ENCODE measurements at places on chromosomes 6 and 20.

GRCh38 chr6:144335914-144336313 lies 50.8 kb downstream of the UTRN start:
- DNase-seq, result no peak

DNA sequence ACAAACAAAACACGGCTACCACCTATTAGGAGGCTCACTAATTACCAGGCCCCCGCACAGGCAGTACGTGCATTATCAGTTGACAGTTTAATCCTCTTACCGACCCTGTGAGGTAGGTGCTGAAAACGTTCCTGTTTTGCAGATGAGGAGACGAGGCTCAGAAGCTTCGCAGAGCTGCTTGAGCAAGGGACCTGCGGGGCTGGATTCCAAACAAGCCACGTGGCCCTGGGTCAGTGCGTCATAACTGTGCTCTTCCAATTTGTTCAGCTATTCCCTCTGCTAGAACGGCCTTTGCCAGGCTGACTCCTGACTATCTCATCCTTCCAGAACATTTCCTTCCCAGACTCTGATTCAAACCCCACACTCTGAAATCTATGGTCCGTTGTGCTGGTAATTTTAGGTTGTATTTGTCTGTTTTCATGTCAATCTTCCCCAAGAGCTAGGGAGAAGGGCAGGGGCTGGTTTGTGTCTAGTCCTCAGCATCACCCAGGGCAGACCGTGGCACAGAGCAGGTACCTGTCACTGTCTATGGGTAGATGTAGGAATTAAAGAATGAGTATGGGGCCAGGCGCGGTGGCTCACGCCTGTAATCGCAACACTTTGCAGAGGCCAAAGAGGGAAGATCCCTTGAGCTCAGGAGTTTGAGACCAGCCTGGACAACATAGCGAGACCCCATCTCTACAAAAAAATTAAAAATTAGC lies 28.8 kb upstream of the TLDC2 start:
- no peak for DNase-seq

- DNase-seq, result peak; percentile 76
Observed at GRCh38 chr20:10511509-10512251, 76.6 kb downstream of the SLX4IP start.

- no peak for DNase-seq
Observed at GRCh38 chr6:165308926-165309731, at the start of gene C6orf118. C6orf118 (minus strand) TSS chr6:165309605; CDS start chr6:165309586, 19 bp downstream.

GRCh38 chr20:38766071-38766470 lies 17.8 kb downstream of the ACTR5 start:
- no peak for DNase-seq

GRCh38 chr20:3553663-3554062 lies 82.8 kb downstream of the ATRN start:
- DNase-seq, result no peak

- DNase-seq, result no peak
Observed at GRCh38 chr6:115467726-115468125, 593.0 kb downstream of the FRK start.

- no peak for DNase-seq
Observed at GRCh38 chr6:137910424-137910834, 43.4 kb downstream of the TNFAIP3 start.

DNA sequence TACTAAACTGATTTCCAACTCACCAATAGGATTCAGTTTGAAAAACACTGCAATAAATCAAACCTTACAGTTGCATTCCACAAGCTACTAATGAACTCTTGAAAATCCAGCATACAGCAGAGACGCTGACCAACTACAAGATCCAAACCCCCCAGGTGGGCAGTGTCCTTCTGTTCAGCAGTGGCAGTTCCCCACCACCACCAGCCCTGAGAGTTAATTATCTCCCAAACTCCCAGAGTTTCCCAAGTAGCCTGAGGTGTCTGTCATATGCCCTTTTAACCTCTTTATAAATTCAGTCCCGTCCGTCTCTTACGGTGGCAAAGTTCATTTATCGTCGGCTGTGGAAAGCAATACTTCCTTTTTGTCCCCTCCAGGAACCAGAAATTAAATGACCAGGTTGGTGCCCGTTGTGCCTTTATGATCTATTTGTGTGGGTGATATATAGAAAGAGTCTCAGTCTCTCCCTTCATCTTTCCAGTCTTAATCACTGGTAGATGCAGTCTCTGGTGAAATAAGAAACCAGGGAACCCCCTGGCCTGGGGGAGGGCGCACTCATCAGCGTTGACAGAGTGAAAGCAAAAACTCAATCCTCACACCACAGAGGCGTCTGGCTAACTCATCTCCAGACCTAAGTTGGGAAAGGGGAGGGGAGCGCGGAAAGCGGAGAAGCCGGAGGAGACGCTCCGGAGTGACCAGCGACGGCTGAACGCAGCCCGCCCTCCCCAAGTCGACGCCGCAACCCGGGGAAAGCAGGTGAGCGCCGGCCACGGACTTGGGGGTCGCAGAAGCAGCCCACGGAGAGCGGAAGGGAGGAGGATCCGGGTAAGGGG lies 717 bp downstream of the MRPL14 start:
- DNase-seq, result peak; percentile 89

- no peak for DNase-seq
Observed at GRCh38 chr6:167843023-167843422, 16.3 kb downstream of the AFDN start.

DNA sequence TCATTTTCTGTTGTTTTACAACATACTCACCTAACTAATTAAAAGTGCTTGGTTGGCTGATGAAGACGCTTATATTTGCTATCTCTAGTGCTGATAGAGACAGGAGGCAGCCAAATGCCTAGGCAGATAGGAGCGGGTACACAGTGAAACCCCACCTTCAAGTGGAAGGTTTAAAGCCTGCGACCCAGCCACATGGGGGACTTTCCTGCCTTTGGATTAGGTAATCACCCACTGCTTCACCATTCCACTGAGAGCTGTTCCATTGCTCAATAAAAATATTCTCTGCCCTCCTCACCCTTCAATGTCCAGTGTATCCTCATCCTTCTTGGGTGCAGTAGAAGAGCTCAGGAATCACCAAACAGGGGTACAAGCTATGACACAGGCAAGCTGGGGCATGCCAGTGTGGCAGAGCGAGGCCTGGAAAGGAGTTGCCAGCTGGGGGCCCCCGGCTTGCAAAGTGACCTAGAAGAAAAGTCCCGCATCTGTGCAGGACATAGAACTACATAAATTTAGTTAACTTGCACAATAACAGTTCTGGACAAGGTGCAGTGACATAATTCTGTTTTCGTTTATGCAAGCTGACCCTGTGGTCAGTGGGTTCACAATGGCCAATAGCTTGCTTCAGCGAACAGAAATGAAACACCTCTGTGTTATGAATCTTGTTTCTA lies 112.0 kb upstream of the MLIP start:
- no peak for DNase-seq

GRCh38 chr6:101417900-101418299 lies 24.4 kb downstream of the GRIK2 start:
- no peak for DNase-seq

DNA sequence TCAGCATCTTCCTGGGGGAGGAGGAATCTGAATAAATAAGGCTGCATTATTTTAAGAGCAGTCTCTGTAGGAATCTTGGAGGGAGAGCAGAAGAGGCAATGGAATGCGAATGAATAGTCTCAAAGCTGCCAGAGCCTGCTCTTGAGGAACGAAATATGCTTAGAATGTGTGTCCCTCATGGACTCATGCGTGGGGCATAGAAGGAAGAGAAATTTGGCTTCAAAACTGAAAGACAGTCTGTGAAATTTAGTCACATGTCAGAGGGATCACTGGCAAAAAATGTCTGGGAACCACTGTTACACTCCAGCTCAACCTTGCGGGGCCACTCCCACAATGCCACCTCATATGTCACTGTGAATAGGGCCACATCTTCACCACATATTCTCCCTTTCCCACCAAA lies 95.5 kb downstream of the GJA10 start:
- no peak for DNase-seq

DNA sequence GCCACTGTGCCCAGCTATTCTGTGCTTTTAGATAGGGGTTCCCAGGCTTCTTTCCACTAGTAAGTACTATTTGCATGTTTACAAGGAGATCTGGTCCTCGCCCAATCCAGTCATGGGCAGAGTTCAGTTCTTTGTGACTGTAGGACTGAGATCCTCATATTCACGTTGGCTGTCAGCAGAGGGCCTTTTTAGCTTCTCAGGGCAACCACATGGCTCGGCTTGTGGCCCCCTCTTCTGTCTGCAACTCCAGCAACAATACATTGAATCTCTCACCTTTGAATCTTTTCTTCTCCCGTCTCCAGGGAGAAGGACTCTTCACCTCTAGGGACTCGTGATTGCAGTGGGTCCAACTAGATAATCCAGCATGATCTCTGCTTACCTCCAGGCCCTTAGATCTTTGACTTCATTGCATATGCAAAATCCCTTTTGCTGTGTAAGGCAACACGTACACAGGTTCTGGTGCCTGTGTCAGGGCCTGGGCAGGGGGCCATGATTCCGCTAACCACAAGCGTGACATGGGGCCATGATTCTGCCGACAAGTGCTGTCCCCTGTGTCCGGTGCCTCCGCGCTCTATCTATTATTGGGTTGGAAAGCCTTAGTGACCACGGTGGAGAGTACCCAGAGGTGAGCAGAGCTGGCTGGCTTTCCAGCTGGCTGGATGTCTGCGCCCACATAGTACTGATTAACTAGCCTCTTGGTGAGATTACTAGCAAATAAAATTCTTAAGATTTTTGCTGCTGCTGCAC lies 5.1 kb downstream of the CCR6 start:
- no peak for DNase-seq

GRCh38 chr20:50823319-50823718 lies 28.5 kb downstream of the BCAS4 start:
- DNase-seq, result no peak

GRCh38 chr6:100283285-100283684 lies 181.4 kb downstream of the SIM1 start:
- DNase-seq, result no peak

DNA sequence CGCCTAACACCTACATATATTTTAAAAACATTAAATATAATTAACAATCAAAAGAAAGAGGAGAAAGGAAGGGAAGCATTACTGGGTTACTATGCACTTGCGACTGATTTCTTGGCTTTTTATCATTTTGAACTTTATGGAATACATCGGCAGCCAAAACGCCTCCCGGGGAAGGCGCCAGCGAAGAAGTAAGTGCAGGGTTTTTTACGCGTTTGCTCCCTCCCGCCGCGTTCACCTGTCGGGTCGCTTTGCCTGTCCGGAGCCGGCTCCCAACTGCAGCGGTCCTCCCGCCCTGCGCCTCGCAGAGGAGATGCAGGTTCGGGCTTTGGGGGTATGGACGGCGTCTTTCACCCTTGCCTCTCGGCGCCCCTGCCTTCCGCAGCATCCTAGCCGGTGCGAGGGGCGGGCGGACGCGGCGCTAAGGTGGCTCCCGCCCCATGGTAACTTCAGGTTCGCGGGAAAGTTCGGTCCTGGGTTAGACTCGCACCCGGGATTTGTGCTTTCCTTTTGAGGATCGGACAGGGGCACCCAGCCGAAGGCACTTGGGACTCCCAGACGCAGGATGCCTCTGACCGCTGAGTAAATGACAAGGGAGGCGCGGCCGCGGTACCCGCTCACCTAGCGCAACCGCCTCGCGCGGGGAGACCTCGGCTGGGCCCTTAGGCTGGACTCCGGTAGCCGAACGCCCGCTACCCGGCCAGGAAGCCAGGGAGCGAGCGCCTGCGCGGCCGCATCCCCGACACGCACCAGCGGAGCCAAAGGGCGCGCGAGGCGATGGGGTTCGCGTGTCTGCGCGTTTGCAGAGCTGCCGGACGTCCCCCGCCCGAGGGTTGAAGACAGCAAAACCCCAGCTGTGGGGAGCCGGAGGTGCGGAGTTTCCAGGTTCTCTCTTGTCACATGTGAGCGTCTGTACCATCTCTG lies 891 bp downstream of the RSPO3 start:
- DNase-seq, result no peak

GRCh38 chr6:38753707-38754106 lies 38.6 kb downstream of the DNAH8 start:
- DNase-seq, result no peak

- DNase-seq, result peak; percentile 78
Observed at GRCh38 chr6:90413867-90414266, 117.2 kb upstream of the BACH2 start.

GRCh38 chr20:18738055-18738454 lies 75.5 kb upstream of the SCP2D1 start:
- DNase-seq, result no peak

GRCh38 chr6:3876101-3876500 lies 26.9 kb downstream of the FAM50B start:
- DNase-seq, result no peak

DNA sequence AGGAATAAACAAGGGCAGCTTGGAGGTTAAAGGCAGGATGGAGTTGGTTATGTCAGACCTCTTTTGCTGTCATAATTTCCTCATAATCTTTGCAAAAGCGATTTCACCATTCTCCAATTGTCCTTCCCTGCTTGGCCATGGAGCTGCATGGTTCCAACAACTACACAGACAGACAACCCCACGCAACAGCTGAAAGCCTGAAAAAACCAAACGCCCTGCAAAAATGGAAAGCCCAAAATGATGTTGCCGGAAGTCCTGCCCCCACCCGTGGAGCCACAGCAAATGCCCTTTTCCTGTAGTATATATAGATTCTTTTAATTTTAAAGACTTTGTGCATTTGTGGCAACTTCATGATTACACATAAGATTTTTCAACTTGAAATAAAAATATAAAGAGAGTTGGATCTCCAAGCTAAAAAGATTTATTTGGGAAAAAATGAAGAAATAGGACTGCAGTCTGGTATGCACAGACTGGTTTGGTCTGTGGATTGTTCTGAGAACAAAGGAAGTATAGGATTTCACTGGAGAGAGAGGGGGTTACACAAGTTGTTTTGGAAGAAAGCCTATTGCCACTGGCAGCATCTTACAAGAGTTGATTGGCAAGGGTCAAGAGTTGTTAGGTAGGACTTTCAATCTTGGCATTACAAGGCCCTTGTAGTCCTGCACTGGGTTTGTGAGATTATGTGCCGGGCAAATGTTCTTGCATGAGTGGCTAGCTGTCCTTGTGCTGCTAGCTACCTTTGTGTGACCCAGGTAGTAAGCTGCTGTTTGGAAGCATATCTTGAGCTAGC lies 190.0 kb downstream of the C6orf118 start:
- DNase-seq, result no peak

Data from activated naive CD4-positive, alpha-beta T cell treated with Interleukin-2 at 50 U/mL for 16 hours (primary cell).